ENCODE measurements at places on chromosomes 12 and 14.

- DNase-seq = no peak
These were observed 135.4 kb upstream of the CLEC14A start for GRCh38 chr14:38391334-38391733.

DNA sequence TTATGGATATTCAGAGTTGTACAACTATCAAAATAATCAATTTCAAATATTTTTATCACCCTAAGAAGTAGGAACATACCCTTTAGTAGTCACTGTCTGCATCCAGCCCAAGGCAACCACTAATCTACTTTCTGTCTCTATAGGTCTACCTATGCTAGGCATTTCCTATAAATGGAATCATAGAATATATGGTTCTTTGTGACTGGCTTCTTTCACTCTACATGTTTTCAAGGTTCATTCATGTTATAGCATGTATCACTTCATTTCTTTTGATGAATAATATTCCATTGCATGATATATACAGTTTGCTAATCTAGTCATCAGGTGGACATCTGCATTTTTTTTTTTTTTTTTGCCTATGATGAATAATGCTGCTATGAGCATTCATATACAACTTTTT, 112.4 kb downstream of the PPP1R12A start:
- DNase-seq = no peak

GRCh38 chr12:130761537-130762318, 45.6 kb upstream of the RIMBP2 start:
- DNase-seq = peak; percentile 14

DNA sequence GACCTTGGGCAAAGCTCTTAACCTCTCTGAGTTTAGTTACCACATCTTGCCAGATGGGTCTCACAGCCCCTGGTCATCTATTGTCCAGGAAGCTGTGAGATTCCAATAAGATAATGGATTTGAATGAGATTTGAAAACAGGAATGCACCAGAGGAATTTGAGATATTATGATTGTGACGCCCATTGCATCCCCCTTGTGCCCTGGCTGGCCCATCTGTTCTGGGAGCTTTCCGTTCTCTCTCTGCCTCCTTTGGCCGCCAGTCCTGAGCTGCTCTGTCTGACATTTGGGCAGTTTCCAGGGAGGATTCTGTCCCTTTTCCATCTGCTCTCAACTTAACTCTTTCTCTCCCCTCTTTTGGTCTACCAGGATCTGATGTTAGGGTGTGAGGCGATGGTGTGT, 24.6 kb downstream of the SRRM4 start:
- DNase-seq = no peak

DNA sequence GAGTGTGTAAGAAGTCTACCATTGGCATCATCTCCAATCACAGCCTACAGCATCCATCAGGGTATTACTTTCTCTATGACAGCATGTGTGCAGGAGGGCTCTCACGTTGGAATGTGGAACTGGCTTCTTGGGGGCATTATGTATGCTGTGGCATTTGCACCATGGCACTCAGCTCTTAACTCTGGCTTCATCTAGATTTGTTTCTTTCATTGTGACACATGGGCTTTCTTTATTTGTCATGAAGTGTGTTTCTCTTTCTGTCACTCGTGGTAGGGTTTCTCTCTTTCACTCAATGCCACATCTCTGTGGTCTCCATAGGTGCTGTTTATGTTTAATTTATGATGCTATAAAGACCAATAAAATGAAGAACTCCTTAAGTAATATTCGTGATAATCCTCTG, 191.2 kb upstream of the GARIN2 start:
- no peak for DNase-seq

GRCh38 chr12:74988156-74988555, 221.5 kb downstream of the KCNC2 start:
- DNase-seq = no peak

DNA sequence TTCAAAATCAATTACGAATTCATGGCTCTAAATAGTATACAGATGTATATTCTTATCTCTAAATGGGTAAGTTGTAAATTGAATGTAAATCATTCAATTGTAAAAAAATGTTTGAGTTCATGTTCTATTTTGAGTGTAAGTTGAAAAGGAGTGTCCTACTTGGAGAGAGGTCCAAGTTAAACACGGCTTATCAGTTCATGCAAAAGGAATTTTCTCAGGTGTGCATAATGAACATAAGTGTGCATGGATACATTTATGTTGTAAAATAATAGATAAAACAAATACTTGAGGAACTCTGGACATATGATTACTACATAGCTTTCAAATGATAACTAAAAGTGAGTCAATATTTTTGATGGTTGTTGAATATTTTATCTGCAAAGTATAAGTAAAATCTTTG, 79.5 kb downstream of the PPFIA2 start:
- DNase-seq = no peak

DNA sequence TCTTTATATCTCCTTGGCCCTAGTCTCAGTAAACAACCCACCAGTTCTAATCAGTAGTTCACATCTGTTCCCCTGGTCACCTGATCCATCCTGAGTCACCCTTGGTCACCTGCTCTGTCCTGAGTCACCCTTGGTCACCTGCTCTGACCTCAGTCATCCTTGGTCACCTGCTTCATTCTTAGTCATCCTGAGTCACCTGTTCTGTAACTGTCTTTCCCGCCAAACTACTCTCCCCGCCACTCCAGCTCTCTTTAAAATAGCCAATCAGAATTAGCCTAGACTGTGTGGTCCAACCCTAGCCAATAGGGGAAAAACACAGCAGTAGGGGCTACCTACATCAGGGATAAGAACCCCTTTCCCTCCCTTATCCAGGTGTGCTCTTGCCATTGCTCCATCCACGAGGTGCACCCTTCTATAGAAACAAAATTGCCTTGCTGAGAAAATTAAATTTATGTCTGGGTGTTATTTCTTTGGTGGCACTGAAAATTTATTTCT, 245.4 kb upstream of the DIO3 start:
- no peak for DNase-seq

DNA sequence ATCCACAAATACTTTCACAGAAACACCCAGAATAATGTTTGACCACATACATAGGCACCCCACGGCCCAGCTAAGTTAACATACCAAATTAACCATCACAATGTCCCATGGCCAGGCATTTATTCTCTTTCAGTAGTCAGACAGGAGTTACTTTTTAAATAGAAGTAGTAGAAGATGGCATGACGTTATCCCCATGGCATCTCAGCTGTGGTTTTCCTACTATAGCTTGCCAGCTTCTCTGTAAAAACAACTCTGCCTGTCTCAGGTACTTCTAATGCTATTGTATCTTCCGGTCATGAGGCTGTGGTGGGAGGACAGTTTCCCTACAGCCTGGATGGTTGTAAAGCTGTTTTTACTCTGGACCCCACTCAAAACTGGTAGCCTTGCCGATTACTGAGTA, 19.3 kb downstream of the CTSG start:
- no peak for DNase-seq

GRCh38 chr14:76812093-76812421, 625 bp downstream of the ANGEL1 start:
- no peak for DNase-seq

GRCh38 chr14:38727731-38728130, 375.3 kb downstream of the SEC23A start:
- DNase-seq = no peak

GRCh38 chr14:102590667-102591099, 1.8 kb upstream of the RCOR1 start:
- DNase-seq = no peak

DNA sequence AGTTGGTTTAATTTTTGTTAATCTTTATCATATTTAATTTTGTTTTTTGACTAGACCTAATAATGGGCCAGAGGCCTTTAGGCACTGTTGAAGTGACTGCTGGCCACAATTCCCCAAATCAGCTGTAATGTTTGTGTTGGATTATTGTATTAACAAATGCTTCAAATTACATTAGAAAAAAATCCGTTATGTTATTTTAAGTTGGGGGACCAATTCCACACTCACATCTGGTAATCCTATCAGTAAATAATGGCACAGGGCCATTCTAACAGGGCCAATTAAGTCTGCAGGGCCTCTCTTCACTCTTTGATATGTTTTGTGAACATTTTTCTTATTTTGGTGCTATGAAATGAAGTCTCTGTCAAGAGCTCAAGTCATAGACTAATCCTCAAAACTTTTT, 39.6 kb downstream of the CHST11 start:
- no peak for DNase-seq

DNA sequence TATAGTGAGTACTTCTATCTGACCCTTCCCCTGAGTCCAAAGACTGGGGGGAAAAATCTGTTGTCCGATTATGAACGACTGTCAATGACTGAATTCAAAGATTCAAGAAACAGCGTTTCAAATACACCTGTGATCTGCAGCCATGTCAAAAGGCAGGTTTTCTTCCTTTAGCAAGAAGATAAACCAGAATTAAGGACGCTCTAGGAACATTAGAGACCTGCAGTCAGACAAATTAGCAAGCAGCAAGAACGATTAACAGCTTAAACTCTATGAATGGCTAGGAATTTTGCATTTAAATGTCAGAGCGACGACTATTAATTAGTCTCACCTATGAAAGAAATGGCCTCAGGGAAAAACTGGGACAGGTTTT, 2.1 kb downstream of the DUSP6 start:
- no peak for DNase-seq

DNA sequence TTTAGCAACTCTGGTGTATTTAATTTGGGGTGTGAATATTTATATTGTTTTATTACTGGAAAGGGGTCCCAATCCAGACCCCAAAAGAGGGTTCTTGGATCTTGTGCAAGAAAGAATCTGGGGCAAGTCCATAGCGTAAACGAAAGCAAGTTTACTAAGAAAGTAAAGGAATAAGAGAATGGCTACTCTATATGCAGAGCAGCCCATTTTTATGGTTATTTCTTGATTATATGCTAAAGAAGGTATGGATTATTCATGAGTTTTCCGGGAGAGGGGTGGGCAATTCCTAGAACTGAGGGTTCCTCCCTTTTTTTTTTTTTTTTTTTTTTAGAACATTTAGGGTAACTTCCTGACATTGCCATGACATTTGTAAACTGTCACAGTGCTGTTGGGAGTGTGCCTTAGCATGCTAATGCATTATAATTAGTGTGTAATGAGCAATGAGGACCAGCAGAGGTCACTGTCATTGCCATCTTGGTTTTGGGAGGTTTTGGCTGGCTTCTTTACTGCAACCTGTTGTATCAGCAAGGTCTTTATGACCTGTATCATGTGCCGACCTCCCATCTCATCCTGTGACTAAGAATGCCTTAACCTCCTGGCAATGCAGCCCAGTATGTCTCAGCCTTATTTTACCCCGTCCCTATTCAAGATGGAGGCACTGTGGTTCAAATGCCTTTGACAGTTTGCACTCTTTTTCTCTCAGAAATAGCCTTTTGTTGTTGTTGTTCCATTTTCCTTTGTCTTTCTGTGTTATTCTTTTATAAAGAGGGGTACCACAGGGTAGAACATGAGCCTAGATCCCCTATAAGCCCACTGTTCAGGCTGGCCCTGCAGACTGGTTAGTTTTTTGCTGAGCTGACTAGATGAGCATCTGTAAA, 75.5 kb upstream of the DCD start:
- no peak for DNase-seq

DNA sequence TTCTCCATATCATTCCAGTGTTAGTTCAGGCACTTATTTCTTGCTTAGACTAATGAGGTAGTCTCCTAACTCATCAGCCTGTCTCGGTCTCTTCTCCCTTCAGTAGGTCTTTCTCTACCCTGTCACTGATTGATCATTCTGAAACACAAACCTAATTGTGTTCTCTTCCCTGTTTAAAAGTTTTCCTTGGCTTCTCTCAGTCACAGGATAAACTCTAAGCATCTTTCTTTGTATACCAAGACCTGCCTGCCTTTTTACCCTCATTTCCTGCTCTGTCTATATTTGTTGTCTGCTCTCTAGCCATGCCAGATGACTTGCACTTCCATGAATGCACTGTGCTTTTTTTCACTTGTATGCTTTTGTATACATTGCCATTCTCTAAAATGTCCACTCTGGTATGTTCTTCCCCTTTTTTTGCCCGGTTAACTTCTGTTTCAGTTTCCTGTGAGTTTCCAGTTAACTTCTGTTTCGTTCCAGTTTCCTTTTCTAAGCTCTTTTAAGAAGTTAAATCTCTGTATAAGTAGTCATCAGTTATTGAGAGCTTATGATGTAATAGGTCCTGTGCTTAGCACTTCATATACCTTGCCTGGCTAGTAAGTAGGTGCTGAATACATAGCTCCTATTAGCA, 12.8 kb downstream of the DIP2B start:
- peak; percentile 13 for DNase-seq

- DNase-seq = no peak
These were observed 33.5 kb downstream of the PYGL start for GRCh38 chr14:50910495-50911420.

DNA sequence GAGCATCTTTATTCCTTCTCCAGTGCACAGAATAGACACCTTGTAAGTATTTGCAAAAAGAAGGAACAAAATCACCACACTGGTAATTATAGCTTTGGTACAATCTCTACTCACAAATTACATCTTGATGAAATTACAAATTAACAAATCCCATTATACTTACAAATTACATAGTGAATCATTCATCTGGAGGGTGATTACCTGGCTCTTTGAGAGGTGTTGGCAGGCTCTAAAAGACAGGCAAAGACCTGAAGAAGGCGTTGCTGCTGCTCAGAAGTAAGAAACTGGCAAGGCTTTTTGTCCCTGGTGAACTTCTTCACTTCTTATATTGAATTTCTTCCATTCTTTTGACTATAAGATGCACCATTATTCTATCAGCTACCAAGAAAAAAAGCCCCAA, 21.7 kb upstream of the LMNTD1 start:
- no peak for DNase-seq

DNA sequence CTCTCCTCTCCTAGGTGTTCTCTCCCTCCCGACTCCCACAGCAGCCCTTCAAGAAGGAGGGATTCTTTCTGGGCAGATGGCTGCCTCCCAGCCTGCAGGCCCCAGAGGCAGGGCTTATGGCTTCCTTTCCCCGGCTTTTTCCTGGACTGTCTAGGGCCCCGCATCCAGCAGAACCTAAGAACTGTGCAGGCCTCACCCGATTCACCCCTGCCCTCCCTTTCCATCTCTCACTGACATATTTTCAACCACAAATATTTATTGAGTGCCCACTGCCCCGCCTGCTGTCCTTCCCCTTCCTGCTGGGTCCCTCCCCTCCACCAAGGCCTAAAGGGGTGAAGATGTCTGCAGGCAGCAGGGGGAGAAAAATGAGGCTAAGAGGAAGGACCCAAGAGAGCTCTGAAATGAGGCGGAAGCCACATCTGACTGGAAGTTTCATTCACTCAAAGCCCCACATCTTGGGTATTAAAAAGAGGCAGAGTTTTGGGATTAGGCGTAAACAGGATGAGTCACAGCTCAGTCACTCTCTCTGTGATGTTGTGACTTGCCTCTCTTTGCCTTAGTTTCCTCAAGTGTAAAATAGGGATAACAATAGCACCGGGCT, 2.9 kb downstream of the SCNN1A start:
- DNase-seq = no peak

GRCh38 chr12:28082096-28082495, 108.2 kb upstream of the CCDC91 start:
- DNase-seq = no peak

DNA sequence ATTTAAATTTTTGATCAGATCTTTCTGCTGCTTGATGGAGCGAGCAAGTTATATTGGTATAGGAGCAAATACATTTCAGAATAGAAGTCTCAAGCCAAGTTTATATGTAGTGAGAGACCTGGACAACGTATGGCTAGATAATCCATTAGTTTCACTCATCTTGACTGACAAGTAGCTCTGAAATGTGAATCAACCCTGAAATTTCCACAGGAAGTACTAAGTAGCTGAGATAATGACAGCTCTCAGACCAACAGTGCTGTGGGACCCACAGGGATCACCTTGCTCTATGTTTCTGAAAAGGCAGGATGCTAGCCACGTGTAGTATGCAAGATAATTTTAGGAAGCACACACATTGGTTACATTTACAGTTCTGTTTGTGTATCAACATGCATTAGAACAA, 258.6 kb upstream of the FOXN3 start:
- no peak for DNase-seq

All from non-pigmented ciliary epithelial cell (primary cell).